Tongue (tissue), 3 donors: ENCODE measurements at places on chromosomes 4 and X. TPM values are rescaled to one million over a fixed set of nuclear protein-coding genes. Genes with fewer than 3 reads are reported as not detected.

DNA sequence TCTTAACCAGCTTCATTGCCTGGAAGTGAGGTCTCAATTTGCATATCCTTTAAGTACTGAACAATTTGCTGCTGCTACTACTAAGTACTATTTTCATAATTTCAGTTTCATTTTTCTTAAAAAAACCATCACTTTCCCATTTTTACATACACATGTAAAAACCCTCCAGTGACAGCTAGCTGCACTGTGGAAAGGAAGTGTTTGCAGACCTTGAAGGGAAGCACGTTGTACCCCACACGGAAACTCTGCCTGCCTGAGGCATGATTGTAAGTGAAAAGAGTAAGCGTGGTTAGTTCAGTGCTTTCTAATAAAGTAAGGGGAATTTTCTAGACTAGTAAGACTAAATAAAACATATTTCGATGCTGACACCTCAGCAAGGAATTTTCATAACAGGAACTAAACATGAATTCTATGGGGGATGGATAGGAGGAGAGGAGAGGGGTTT lies 103.6 kb downstream of the RAPGEF2 start:
- no peak for DNase-seq

DNA sequence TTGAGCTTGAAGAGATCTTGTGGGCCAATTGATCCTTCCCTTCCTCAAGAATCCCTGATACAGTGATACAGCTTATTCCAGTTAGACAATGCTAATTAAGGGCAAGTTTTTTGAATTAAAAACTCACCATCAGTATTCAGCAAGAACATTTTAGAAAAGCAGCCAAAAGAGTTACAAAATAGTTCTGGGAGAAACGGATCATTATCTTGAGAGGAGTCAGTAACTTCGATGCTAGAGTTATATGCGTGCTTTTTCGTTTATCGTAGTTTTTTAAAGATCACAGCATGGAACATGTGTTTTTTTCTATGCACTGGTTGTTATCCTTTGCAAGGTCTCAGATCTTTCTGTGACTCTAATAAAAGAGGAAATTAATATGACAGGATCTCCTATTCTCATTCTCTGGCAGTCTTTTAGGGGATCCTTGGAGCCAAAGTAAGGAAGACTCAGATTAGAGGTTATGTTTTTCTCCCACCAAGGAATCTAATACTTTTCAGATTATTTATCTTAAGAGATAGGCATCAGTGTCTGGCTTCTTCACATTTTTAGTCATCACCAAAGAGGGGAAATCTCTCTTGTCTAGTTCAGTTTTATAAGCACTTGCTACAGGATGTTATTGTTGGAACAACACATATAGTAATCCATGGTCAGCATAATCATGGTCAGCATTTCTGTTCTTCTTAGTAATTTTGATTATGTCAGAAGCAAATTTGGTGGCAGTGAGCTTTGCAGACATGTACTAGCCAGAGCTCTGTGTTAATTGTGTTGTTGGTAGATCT lies 109.7 kb downstream of the PDLIM5 start:
- DNase-seq = no peak

- no peak for DNase-seq
Observed at GRCh38 chr4:10205223-10205622, 88.6 kb upstream of the WDR1 start.

DNA sequence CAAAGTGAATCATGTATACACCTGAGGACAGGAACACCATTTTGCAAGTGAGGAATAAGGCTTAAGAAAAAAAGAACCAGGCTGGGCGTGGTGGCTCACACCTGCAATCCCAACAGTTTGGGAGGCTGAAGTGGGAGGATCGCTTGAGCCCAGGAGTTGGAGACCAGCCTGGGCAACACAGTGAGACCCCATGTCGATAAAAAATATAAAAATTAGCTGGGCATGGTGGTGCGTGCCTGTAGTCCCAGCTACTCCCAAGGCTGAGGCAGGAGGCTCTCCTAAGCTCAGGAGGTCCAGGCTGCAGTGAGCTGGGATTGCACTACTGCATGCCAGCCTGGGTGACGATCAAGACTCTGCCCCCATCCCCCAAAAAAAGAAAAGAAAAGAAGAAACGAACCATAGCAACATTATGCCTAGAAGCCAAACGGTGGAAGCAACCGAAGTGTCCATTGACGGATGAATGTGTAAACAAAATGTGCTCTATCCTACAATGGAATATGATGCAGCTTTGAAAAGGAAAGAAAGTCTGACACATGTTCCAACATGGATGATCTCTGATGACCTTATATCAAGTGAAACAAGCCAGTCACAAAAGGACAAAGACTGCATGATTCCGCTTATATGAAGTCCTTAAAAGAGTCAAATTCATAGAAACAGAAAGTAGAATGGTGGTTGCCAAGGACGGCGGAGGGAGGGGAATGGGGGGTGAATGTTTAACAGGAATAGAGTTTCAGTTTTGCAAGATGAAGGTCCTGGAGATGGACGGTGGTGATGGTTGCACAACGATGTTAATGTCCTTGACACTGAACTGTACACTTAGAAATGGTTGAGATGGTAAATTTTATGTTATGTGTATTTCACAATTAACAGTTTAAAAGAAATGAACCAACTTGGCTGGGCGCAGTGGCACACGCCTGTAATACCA lies 8.6 kb upstream of the KIAA0232 start:
- DNase-seq = no peak

- DNase-seq = no peak
Observed at GRCh38 chrX:16464369-16464768, 185.6 kb upstream of the S100G start.

DNA sequence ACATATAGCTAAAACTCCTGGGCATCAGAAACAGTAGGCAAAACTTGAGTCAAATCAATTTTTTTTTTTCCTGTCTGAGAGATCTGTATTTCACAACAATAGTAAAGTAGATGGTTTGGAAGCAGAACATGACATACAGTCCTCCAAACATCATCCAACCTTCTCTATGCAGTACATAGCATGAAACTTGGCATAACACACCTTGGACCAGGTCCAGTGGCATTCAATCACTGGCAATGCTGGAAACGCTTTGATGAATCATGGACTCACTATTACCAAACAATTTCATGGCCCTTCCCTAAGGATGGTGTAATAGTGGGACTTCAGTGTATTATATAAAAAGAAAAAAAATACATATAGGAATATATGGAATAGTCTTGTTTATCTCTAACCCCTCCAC lies 154.6 kb downstream of the FMR1NB start:
- peak; percentile 48 for DNase-seq

DNA sequence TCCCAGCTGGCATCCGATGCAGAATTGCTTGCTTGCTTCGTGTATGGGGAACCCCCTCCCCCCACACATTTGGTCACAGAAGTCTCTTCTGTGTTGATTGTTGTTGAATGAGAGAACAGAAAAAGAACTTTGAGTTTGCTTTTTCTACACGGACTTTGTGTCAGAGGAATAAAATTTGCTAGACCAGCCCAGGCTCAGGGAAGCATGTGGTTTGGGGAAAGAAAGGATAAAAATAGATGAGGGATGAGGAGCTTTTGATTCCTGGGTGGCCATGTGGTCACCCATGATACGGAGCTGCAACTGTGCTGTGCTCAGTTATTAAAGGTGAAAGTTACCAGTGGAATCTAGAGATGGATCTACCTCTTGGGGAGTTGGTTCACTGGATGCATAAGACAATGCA lies 34.2 kb upstream of the ESX1 start:
- no peak for DNase-seq

GRCh38 chr4:70818921-70819320 lies 20.8 kb downstream of the GRSF1 start:
- no peak for DNase-seq

DNA sequence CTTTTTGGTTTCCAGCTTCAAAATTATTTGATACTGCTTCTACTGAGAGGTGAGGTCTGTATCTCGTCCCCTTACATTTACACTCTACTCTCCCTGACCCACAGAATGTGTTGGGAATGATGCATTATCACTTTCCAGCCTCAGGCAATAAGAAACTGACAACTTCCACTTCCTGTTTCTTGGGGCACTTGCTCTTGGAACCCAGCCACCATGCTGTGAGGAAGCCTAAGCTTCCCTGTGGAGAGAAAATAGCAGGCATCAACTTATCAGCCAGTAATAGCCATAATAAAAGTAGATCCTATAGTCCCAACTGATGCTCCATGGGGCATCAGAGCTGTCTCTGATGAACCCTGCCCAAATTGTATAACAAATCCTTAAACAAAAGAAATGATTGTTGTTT lies 32.6 kb downstream of the RELL1 start:
- DNase-seq = no peak

- no peak for DNase-seq
Observed at GRCh38 chr4:94468093-94468769, 16.5 kb downstream of the PDLIM5 start.

DNA sequence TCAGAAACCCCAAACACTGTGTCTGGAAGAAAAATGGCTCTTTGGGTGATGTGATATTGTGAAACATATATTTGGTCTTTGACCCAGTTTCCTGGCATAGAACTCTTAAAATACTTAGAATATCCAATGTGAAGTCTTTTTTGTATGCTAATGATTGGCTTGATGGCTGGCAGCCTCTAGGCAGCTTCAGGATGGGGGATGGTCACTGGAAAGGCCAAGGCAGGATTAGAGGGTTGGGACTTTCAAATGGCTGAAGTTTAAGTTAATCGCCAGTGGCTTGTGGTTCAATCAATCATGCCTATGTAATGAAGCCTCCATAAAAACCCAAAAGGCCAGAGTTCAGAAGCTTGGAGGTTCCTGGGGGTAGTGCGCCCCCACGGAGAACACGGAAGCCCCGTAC lies 33.5 kb upstream of the ESX1 start:
- no peak for DNase-seq

GRCh38 chrX:24520472-24520871 lies 55.4 kb downstream of the PDK3 start:
- DNase-seq = no peak

DNA sequence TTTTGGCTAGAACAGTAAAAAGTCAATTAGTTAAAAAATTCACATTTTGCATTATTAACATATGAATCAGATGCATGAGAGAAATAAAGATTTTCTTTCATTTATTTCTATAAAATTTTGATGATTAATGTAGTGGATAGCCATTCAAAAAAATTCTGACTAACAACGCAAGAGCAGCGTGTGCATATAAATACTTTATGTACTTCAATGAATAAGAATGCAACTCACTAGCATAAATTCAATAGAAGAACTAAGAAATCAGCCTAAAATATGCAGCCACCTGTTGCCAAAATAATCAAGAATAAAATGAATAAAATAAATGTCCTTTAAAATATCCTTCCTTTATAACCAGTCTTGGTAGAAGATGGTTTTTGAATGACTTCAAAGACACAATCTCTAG lies 471.9 kb downstream of the PDGFC start:
- DNase-seq = no peak

- DNase-seq = no peak
Observed at GRCh38 chrX:39724544-39724943, 373.2 kb downstream of the BCOR start.

- DNase-seq = peak; percentile 37
Observed at GRCh38 chrX:143664302-143664701, 28.4 kb upstream of the SLITRK4 start.

DNA sequence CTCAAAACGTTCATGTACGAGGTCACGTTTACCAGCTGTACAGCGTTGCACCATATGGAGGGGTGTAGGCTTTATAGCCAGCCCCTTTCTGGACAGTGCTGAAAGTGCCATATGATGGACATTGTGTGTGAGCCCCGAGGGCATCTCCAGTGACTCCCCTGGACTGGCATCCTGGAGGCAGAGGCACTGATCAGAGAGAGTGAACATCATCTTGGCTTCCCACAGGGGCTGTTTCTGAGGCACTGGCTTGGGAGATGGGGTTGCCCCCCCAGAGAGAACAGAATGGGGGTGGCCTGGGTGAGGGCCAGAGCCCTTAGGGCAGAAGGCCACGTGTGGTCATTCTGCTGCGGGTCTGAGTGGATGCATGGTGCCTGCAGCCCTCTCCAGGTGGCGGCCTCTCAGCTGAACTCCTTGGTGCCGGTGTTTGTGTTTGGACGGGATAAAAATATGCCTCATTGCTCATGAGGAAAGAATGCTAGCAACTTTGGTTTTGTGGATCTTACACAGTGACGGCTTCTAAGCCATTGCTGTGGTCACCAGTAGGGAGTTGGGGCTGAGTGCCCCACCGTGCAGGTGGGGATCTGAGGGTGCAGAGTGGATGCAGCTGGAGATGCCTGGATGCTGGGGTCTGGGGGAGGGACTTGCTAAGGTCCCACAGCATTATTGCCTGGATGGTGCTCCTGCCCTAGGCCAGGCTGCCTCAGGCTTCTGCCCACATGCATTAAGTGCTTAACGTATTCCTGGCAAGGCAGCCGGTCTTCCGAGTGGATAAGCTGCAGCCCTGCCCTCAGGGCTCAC lies 3.4 kb downstream of the WFS1 start:
- DNase-seq = peak; percentile 52

- peak; percentile 2 for DNase-seq
Observed at GRCh38 chr4:472881-473569, 25.9 kb downstream of the ZNF721 start.

- peak; percentile 7 for DNase-seq
Observed at GRCh38 chr4:19936476-19936875, 315.2 kb upstream of the SLIT2 start.

DNA sequence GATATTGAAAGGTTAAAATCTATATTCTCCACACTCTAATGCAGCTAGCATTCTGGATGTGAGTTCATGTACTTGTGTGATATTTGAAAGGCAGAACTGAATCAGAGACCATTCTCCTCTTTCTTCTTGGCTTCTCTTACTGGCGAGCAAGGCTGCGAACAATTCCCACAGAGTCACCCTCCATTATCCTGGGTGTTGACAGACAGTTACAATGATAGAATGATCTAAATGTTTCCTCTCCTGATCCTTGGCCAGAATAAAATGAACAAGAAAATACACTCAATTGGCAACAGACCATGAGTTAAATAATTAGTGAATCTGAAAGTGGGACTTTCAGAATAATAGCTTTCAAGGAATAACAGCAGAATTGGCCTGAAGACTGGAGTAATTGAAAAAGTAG lies 342.8 kb downstream of the RAPGEF2 start:
- no peak for DNase-seq

The ASB12 gene
- 5.7 TPM for total RNA-seq

The CLDN22 gene
- 0.31 TPM for total RNA-seq

The MAGEB1 gene
- total RNA-seq = not detected

The GC gene
- not detected for total RNA-seq

The FAM13A gene
- 68.5 TPM for total RNA-seq

The TMSB15A gene
- total RNA-seq = 8.9 TPM

The BEX5 gene
- 0.92 TPM for total RNA-seq

The CTAG1B gene
- total RNA-seq = not detected

The PNMA3 gene
- 1.2 TPM for total RNA-seq

The KLHL4 gene
- 3.9 TPM for total RNA-seq

The NSG1 gene
- total RNA-seq = 2.4 TPM

The GPC4 gene
- 66.7 TPM for total RNA-seq

The BANK1 gene
- 1.1 TPM for total RNA-seq

The UGT2B15 gene
- total RNA-seq = not detected

The SPANXA1 gene
- total RNA-seq = not detected

The PCSK1N gene
- 2.5 TPM for total RNA-seq

The PDCL2 gene
- total RNA-seq = not detected

The TRAM1L1 gene
- total RNA-seq = 5.8 TPM
